T-helper 17 cell (primary cell): ENCODE measurements at places on chromosomes 4 and X.
A peak's percentile ranks its signal among the peaks of the same experiment; 100 is the strongest.

- DNase-seq: no peak
Measured at GRCh38 chrX:136057567-136057966, 72.3 kb downstream of the SLC9A6 start.

GRCh38 chrX:8305350-8305749, 134.3 kb upstream of the VCX2 start:
- no peak for DNase-seq

DNA sequence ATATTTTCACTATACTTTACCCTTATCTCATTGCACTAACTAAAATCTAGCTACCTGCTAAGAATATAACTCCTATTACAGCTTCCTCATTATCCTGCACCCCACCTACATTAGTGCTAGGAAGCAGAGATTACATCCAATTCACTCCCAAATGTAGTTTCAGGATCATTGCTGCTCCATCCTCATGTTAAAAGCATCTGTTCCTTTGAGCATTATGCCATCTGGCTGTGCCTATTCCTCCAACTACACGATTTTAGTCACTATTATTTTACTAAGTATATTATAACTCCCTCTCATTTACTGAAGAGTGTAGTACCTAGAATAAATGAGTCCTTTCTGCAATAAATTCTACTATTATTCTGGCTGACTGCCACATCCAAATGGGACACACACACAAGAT, 1586.9 kb downstream of the TECRL start:
- no peak for DNase-seq

DNA sequence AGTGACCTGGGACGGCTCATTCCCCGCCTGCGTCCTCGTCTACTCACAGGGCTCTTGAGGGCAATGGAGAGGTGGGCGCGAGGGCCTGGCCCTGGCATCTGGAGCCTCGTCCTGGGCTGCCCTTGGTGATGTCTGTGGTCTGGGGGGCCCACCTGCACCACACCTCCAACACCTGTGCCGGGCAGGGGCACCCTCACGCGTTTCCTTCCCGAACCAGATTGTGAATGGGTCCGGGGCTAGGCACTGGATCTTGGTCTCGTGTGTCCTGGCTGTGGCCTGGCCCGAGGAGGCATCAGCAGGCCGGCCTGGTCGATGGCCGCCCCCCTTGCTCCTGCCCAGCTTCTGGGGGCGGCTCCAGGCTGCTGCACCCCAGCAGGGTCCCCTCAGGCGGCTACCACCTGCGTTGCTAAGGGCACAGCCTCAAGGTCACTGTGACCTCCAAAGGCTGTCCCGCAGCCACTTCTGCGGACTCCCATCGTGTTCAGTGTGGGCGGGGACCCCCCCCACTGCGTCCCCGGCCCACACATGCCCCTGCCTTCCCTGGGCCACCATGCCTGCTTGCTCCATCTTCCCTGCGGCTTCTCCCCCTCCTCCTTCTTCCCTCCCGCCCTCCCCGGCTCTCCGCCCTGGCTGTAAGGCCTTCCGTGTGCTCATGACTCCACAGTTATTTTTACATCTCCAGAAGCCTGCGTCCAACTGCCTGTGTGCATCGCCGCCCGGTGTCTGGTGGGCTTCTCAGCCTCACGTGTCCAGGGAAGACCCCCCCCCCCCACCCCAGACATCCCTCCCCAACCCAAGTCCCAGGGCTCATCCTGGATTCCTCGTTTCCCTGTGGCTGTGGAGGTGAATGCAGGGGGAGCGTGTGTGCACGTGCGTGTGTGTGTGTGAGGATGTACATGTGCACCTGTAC, 3.8 kb downstream of the DOK7 start:
- no peak for DNase-seq

DNA sequence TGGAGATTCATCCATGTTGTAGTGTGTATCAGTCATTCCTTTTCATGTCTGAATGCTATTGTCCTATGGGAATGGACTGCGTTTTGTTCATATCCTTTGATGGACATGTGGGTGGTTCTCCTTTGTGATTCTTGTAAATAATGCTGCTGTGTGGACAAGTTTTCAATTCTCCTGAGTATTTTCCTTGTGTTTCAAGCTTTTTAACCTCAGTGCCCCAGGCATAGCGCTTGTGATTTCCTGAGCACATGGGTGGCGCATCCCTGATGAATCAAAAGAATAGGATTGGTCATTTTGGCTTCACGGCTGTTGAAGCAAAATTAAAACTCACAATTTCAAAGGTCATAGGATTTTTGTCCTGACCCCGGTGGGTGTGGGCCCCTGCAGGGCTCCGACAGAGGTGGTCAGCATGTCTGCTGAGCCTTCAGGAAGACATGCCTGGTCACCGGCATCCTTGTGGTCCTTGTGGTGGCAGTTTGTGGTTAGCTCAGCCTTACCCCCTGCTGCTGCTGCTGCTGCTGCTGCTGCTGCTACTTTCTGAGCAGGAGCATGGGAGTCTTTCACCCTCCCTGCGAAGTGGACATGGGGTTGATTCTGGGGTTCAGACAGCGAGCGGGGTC, 30.0 kb downstream of the SHROOM2 start:
- DNase-seq: no peak

DNA sequence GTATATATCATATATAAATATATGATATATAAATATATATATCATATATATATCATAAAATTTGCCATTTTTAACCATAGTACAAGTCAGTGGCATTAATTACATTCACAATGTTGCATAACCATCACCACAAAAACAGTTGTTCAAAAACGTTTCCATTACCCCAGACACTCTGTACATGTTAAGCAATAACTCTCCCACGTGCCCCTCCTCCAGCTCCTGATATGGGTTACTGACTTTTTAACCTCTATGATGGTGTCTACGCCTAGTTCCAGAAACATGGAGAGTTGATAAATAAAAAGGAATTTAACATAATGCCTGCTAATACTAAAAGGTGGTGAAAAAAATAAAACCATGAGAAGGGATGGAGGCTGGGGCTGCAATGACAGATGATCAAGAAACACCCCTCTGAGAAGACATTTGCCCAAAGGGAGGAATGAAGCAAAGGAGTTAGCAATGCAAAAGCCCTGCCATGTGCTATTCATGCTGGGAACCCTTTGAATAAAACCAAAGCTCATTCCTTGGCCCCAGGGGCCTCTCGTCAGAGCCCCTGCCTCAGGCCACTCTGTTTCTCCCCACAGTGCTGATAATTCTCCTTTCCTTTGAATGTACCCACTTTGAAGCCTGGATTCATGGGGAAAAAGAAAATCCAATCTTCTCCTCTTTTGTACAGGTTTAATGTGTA, 144.3 kb downstream of the NWD2 start:
- DNase-seq: no peak

GRCh38 chr4:17284323-17285175, 227.3 kb downstream of the QDPR start:
- DNase-seq: no peak

GRCh38 chr4:153204247-153204671, at the start of gene TRIM2:
Gene TRIM2, plus strand, starts transcription at chr4:153204443. Its CDS starts 88 bp downstream, at chr4:153204531.
- no peak for DNase-seq

GRCh38 chr4:105361053-105361452, 112.8 kb downstream of the PPA2 start:
- DNase-seq: no peak

DNA sequence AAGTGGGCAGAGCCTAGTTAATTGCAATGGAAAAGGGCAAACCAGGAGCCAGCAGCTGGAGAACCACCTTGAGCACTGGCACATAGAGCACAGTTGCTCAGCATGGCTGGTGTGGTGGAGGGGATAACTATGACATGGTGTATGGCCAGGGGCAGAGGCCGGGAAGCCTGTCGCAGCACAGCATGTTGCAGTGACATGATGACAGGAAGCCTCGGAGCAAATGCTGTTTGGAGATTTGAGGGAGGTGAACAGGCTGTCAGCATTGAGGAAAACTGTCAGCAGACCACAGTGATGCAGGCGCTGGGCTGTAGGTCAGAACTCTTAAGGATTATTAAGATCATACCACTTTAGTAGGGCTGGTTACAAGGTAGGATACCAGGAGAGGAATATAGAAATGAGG, 228.7 kb downstream of the CBR4 start:
- DNase-seq: no peak

- no peak for DNase-seq
Measured at GRCh38 chrX:155334486-155335336, at the start of gene CLIC2. Gene CLIC2, minus strand, starts transcription at chrX:155334614. Its CDS starts 187 bp downstream, at chrX:155334427.

- peak; percentile 80 for DNase-seq
Measured at GRCh38 chrX:103687073-103687695, 685 bp upstream of the MORF4L2 start.

DNA sequence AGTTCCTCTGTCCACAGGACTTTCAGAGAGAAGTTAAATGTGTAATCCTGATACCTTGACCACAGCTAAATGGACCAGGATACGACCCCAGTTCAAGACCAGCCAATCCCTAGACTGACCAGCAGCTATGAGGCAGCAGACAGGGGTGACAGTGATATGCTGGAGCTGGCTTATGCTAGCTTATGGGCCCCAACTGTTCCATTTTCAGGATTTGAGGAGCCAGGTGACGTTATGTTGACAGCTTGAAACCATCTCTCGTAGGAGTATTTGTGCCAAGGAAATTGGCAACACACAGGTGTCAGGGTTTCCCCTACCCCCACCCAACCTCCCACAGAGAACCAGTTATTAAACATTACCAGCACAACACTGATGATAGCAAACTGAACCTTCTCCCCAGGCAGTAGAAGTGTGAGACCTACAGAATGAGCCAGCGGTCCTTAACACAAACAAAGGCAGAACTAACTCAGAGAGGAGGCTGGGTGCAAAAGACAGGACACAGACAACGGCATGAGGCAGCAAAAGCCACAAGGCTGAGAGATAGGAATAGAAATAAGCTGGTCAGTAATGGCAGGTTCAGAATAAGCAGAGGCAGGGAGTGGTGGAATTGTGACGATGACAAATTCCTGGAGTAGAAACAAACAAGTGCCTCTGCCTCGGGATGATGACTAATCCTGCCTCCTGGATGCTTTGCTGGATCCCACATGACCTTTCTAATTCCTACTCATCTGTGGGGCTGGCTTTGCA, 85.6 kb upstream of the CPEB2 start:
- DNase-seq: no peak

DNA sequence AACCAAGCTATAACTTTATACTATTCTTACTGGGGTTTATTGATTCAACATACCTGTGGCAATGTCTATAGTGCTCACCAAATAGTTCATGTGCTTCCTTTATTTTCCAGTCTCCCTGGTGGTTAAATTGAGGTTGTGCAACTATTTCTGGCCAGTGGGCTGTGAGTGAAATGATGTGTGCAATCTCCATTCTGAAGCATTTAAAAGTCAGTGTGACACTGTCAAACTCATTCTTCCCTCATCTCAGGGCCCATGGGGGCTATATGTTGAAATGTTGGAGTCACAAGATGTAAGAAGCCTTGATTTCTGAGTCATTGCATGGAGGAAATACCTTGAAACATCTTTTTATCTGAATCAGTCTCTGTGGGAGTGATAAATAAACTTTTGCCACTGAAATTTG, 414.3 kb upstream of the RPS6KA3 start:
- DNase-seq: no peak

GRCh38 chrX:38558686-38559085, 2.7 kb upstream of the TSPAN7 start:
- DNase-seq: no peak

DNA sequence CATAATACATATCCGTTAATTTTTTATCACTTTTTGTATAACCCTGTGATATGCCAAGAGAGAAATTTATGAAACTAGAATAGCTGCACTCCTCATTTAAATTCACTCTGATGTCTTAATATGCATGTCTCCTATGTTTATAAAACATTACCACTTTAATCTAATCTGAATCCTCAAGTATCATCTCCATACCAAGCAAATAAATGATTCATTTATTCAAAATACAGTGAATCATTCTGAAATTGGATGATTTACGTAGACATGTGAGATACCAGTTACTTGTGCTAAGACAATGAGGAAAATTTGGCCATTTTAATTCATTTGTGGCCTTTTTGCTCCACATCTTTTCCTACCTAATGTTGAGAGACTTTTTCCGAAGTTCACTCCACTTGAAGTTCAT, 435.1 kb upstream of the FTHL17 start:
- no peak for DNase-seq

- no peak for DNase-seq
Measured at GRCh38 chrX:138191998-138192397, 519.5 kb downstream of the FGF13 start.

GRCh38 chrX:153777261-153778090, 3.4 kb upstream of the SRPK3 start:
- DNase-seq: no peak

DNA sequence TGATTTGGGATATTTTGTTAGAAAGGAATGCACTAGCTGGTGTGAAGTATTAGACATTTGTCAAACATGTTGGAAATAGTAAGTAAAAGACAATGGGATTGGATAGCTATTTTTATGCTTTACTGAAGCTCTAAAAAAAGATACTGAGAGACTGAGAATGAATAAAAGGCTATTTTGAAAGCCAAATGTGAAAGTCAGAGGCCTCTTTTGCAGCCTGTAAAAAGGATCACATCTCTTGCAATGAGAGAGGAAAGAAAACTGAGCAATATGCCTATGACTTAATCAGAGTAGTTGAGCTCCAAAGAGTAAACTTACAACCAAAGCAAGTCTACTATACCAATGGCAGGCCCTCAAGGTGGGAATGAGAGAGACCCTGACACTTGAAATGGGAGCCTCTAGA, 212.6 kb upstream of the LCORL start:
- DNase-seq: no peak

DNA sequence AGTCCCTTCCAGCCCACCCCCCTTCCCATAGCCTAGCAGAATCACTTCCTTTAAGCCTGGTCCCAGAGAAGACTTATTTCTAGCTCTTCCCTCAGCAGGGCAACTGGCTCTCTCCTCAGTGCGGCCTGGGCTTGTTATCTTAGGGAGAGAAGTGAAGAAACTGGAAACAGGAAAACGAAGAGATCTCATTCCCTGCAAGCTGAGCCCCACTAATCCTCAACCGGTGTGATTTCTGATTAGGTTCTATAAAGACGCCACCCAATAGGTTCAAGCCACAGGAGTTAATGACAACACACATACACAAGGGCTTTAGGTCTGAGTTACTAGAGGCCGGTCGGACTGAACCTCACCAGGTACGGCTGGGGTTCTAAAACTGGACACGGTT, 3.2 kb downstream of the GSX2 start:
- no peak for DNase-seq
